ENCODE measurements at places on chromosomes 4 and X.

DNA sequence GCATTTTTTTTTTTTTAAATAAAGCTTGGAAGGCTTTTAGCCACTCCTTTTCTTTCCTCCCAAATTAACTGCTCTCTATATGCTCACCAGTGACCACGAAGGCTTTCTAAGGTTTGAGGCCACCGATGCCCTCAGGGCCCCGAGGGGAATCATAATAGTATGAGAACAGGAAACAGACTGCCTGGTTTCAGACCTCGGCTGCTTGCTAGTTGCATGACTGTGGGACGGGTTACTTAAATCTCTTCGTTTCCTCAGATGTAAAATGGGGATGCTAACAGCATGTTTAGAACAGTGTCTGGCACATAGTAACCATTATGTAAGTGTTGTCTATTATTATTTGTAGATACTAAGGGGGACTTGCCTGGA is 3.6 kb downstream of the LINC00632 start:
- no peak for DNase-seq

- DNase-seq = no peak
These were observed 42.0 kb downstream of the FAM149A start for GRCh38 chr4:186146458-186146857.

DNA sequence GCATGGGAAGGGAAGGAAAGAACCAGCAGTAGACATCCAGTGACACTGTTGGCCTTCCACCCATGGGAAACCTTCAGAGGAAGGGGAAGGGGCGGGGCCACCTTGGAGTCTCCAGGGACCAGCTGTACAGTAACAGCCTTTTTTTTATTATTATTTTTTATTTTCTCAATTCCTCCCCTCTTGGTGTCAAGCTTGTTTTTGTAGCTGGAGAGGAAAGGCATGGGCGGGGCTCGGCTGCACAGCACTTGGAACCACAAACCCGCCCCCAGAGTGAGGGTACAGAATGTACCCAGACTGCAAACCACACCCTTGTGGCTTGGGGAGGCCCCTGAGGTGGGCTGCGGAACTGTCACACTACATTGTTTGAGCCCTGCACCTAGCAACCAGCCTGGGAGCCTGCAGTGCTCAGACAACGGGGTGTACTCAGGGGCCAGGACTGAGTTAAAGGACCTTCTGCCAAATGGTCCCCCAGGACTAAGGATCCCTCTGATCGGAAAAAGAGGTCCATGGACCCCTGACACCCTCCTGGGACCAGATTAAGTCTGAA is 45.7 kb downstream of the PRPS1 start:
- peak; percentile 90 for DNase-seq

- no peak for DNase-seq
These were observed 138.8 kb downstream of the DTHD1 start for GRCh38 chr4:36420111-36420679.

DNA sequence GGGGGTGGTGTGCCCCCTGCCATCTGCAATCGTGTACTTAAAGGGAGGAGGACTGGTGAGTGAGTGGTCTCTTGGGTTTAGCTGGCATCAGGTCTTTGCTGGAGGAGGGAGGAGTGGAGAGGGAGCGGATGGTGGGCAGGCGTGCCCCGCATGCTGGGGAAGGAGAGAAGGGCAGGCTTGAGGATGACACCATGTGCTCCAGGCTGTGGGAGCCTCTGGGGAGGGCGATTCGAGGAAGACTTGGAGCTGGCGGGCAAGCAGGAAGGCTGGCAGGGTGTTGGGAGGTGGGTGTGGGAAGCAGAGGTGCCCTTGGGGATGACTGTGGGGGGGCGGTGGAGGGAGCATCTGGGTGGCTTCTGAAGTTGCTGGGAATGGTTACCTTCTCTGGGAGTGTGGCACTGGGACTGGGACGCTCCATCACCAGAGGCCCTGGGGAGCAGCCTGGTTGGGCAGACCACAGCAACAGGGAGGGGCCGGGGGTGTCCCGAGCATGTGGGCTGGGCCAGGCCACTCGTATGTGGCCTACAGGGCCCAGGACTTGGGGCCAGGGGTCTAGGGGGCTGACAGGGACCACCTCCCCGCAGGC is 30.8 kb upstream of the AFAP1 start:
- DNase-seq = no peak

All from Karpas-422 (cell line).